ENCODE measurements at places on chromosomes 7 and 10.

DNA sequence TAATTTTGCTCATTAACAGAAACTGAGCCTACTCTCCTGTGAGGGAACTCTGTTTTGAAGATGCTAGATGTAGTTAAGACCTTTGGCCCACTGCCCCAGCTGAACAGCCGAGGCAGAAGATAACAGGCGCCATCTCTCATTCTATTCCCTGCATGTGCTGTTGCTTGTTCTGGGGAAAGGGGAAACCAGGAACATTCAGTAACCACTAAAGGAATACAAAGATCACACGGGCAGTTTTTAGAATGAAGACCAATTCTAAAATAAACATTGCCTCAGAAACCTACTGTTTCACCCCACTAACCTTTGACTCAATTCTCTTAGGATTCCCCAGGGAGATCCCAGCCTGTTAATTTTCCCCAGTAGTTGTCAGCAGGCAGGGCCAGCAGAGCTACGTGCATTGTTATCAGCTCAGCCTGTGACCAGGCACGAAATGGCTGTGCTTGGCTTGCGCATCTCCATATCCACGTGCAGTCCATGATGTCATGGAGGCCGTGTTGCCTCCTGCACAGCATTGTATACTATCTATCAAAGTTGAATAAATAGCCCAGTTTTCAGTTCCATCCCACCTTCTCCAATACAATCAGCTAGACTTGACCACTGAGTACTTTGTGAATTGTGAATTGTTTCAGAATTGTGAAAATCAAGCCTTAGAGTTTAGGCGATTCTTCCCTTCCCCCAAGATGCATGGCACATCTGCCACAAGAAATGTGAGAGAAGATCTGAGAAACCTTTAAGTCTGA, 36.0 kb downstream of the ANK3 start:
- DNase-seq, result no peak

DNA sequence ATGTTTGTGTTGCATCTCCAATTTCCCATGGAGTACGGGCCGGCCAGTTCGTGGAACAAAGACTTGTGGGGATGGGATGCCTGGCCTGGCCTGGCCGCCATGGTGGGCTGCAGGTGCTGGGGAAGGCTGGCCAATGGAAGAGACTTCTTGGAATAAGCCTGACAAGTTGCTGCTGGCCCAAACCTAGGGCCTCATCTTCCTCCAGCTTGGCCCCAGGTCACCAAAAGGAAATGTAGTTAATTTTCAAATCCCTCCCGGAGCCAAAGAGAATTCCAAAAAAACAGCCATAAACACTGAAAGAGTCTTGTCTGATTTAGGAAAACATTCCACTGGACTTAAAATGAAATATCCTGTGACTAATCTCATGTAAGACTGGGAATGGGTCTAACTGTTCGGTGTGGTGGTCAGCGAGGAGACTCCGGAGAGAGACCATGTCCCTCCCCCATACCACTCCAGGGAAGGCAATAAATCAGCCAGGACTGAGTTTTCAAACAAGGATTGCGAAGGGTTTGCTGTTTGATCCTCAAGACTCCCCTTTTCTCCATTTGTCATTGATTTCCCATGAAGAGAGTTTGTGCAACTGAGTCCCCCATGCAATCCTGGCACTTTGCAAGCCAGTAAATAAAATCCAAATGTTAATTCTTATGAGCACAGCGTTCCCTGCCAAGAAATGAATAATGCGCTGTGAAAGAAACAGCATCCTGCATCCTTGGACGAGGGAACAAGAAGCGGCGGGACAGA, 128.7 kb upstream of the HABP2 start:
- DNase-seq, result no peak

DNA sequence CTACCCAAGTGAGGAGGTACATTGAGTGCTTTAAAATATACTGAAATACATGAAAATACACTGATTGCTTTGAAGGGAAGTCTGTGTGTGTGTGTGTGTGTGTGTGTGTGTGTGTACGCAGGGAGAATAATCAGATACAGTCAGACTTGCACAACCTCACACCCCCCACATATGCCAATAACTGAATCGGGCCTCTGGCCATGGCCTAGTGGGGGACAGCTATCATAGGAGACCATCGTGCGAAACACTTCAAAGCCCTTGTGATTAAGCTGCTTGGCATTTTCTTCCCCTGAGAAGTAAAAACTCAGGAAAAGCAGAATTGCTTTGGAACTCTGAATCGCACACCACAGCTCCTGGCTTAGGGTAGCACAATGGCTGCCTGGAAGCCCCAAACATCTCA, 135.1 kb downstream of the C10orf105 start:
- no peak for DNase-seq

GRCh38 chr10:3948843-3949242, 163.8 kb upstream of the KLF6 start:
- DNase-seq, result peak; percentile 51

DNA sequence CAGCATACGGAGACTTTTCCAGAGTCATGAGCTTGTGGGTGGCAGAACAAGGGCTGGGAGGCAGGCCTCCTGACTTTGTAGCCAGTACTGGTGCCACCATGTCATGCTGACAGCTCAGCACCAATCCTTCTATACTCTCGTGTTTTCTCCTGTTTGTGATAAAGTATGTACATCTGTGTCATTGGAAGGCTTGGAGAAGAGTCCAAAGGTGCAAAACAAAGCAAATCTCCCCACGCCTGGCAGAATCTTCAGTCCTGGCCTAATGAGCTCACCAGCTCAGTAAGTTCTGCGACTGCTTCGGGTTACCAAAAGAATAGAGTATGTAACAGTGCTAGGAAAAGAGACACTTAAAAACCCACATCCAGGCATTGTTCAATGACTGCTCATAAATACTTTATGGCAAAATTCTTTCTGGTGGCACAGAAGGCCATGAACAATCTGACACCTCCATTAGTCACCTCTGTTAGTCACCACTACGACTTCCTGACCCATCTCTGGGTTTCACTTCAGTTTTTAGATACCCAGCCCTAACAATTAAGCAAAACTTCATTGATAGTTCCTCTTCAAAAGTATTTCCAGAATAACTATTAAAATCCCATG, 24.5 kb downstream of the STEAP1 start:
- no peak for DNase-seq

- no peak for DNase-seq
These were observed 602.2 kb downstream of the LRMDA start for GRCh38 chr10:76033457-76034196.

DNA sequence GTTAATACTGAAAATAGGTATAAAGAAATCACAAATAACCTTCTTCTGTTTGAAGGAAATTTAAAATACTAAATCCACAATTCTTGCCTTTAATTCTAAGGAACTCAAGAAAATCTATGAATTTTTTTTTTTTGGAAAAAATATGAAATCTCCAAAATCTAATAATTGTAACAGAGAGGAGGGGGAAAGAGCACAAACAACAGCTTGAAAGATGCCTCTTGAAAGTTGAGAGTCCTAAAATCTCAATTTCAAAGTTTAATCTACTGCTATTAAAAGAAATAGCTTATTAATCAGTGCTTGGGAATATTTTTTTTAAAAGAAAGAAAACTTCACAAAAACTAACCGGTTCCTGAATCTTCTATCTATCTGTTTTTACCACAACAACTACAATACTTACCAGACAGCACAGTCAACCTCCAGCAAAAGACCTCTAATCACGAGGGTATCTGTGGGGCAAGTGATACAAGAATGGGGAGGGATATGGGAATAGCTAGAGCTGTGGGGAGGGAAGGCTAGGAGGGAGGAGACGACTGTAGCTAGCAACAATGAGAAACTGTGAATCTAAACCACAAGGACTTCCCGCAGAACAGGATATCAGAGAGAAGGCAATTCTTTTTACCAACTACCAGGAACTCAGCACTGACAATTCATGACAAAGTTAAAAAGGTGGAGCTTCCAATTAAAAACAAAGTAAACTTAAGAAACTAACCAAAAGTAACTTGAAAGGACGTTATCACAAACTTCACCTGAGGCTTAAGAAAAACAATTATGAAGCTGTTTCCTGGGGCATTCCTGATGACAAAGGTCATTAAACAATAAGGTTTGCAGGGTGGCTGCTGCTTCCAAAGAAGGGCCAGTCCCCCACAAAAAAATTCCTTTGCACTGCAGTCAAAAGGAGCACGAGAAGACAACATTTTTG, at the start of gene USP54:
USP54 (minus strand) TSS at position 462 of the 919 bp plus-strand sequence. CDS start 15,684 bp downstream, outside the sequence.
- no peak for DNase-seq

DNA sequence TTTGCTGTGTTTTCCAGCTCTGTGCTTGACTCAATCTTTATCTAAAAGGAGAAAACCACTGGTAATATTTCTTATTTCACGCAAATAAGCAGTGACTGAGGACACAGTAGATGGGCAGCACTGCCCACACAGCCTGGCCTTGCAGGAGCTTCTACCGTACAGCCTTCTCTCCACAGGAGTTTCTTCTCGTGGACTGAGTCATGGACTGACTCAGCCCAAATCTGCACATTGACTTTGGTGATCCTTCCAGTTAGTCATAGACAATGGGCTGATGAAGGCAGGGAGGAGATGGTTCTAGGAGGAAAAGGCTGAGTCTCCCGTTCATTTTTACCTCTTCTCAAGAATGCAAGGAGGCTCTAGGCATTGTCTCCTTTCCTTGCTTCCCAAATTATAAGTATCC, 200.7 kb downstream of the RAPGEF5 start:
- no peak for DNase-seq

Measured in stimulated activated CD4-positive, alpha-beta T cell treated with anti-CD3 and anti-CD28 coated beads, Interleukin-1b, Interleukin-23, amount 100 ng/mL, for 1 hour (primary cell).